ENCODE measurements at places on chromosomes 5 and 9. TPM values are rescaled to one million over a fixed set of nuclear protein-coding genes. Genes with fewer than 3 reads are reported as not detected.

DNA sequence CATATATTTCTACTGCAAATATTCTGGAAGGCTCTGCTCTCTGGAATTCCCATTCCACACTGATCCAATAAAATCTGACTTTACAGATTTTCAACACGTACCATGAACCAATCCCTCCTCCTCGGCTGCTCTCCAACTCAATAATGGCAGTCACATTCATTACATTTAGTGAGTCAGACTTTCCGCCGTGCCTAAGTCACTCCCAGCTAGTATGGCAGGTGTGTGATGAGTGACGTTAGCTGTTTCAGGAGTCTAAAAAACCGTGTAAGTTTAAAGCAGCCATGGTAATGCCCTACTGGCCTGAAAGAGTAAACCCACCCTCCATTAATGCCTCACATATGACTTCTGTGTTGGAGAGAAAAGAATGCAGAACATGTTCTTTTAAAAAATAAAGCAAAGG, 3.3 kb downstream of the FBN2 start:
- H3K4me3 ChIP-seq: no peak overlapping the region
- peaks cover 3% of the 10 kb centered on the region for H3K4me1 ChIP-seq
- peaks cover 25% of the 10 kb centered on the region for H3K27me3 ChIP-seq
- DNase-seq: no peak
- H3K27ac ChIP-seq: no peak overlapping the region

DNA sequence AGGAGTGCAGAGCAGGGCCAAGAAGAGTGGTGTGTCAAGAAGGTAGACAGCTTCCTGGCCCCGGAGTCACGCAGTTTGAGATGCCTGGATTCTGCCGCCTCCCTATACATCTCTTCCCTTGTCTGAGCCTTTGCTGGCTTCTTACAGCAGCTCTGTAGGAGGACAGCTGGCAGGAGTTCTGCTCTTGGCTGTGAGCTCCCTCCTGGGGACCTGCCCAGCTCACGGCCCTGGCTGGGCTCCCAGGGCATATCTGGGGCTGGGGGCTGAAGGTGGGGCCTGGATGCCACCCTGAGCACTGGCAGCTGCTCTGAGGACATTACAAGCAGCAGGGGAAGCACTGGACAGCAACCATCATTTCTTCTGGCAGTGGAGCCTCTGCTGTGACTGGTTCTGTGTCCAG, 786 bp upstream of the TSSK1B start:
- H3K36me3 ChIP-seq: no peaks in the 10 kb centered on the region
- H3K27me3 ChIP-seq: peaks cover 11% of the 10 kb centered on the region
- H3K4me3 ChIP-seq: no peak overlapping the region
- H3K4me1 ChIP-seq: no peaks in the 10 kb centered on the region
- DNase-seq: no peak
- no peak overlapping the region for H3K27ac ChIP-seq

GRCh38 chr5:51396797-51397196, 13.5 kb downstream of the ISL1 start:
- peaks cover 59% of the 10 kb centered on the region for H3K27me3 ChIP-seq
- peaks cover 22% of the 10 kb centered on the region for H3K36me3 ChIP-seq
- no peaks in the 10 kb centered on the region for H3K4me1 ChIP-seq
- H3K27ac ChIP-seq: no peak overlapping the region
- DNase-seq: no peak
- H3K4me3 ChIP-seq: no peak overlapping the region

- no peaks in the 10 kb centered on the region for H3K36me3 ChIP-seq
- no peak overlapping the region for H3K4me3 ChIP-seq
- H3K27me3 ChIP-seq: peaks cover 3% of the 10 kb centered on the region
- H3K4me1 ChIP-seq: peaks cover 3% of the 10 kb centered on the region
- no peak for DNase-seq
- H3K27ac ChIP-seq: no peak overlapping the region
These were observed 51.6 kb upstream of the PHYKPL start for GRCh38 chr5:178284093-178284675.

DNA sequence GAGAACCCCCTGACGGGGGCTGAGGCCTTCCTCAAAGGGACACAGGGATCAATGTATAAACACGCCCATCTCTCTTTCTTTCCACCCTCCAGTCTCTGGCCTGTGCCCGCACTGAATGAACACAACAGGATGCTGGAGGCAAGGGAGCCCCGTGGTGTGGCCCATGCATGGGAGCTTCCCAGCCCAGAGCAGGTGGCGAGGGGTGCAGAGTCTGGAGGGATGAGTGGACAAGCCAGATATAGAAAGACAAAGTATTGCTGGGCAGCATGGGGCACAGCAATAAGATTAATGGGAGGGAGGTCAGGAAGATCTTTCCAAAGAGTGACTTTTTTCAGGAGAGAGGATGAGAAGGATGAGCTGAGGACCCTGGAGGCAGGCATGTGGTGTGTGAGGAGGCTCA, 103.7 kb downstream of the C5orf15 start:
- no peak overlapping the region for H3K4me3 ChIP-seq

DNA sequence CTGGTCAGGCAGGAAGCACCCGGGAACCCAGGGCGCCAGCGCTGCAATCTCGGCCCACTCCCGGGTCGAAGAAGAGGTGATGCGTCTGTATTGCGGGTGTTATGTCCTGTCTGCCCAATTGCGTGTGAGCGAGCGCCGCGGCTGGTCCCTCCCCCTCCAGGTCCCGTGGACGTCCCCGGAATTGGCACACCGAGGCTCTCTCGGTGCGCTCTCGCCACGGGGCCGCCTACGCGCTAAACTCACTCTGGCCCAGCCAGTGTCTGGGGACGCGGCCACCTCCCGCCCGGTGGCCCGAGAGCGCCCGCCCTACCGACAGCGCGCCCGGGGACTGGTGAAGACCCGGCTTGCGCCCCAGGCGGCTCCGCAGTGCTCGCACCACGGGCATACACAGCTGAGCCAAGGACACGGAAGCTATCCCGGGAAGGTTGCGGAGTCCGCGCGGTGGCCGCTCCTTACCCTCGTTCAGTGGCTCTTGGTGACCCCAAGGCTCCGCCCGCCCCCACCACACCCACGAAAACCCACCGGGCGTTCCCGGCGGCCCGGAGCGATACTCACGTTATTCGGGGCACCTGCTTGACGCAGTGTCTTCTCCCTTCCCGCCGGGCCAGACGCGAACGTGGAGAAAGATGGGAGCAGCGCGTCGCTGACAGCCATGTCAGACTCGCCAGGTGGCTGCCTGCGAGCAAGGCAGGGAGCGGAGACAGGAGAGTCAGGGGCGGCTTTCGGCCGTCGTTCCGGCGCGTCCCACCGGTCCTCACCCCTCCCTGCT, 1.0 kb downstream of the KLF4 start:
- H3K4me1 ChIP-seq: peaks cover 4% of the 10 kb centered on the region
- DNase-seq: no peak
- peak overlapping the region; percentile 67 for H3K4me3 ChIP-seq
- H3K27ac ChIP-seq: no peak overlapping the region
- H3K36me3 ChIP-seq: peaks cover 7% of the 10 kb centered on the region

- no peaks in the 10 kb centered on the region for H3K36me3 ChIP-seq
- H3K4me1 ChIP-seq: no peaks in the 10 kb centered on the region
- H3K4me3 ChIP-seq: no peak overlapping the region
- DNase-seq: no peak
These were observed 812.0 kb downstream of the CDH18 start for GRCh38 chr5:19175776-19176570.

GRCh38 chr5:53482717-53483638, 2.5 kb downstream of the FST start:
- H3K27me3 ChIP-seq: peaks cover 46% of the 10 kb centered on the region
- peaks cover 42% of the 10 kb centered on the region for H3K4me1 ChIP-seq
- H3K4me3 ChIP-seq: peak overlapping the region; percentile 92
- no peaks in the 10 kb centered on the region for H3K36me3 ChIP-seq
- no peak overlapping the region for H3K27ac ChIP-seq
- no peak for DNase-seq

GRCh38 chr9:129113645-129114304, 2.6 kb downstream of the PTPA start:
- H3K27ac ChIP-seq: no peak overlapping the region
- no peak for DNase-seq
- H3K27me3 ChIP-seq: no peaks in the 10 kb centered on the region
- H3K4me1 ChIP-seq: peaks cover 12% of the 10 kb centered on the region
- H3K4me3 ChIP-seq: no peak overlapping the region

DIPK1B gene
- total RNA-seq: 0.58 TPM

ADAMTSL2 gene
- 0.44 TPM for total RNA-seq

DNA sequence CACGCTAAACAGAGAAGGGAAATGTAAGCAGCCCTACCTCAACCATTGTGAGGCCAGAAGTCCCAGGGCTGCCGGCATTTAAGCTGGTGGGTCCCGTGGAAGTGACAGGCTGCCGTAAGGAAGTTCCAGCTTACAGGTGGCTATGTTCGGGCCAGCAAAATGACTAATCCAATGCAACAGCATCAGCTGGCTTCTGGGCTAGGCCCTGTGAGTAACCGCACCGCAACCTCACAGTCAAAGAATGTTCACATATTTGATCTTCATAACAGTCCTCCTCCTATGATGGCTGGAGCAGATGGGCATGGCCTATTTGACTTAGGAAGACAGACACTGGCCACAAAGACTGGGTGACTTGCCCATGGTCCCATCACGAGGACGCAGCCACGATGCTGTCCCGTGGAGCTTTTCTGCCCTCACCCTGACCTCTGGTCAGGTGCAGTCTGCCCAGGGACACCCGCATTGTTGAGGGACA, 88.2 kb downstream of the LIFR start:
- H3K27ac ChIP-seq: no peak overlapping the region
- no peaks in the 10 kb centered on the region for H3K4me1 ChIP-seq
- H3K27me3 ChIP-seq: peaks cover 42% of the 10 kb centered on the region
- no peak overlapping the region for H3K4me3 ChIP-seq
- no peaks in the 10 kb centered on the region for H3K36me3 ChIP-seq

DNA sequence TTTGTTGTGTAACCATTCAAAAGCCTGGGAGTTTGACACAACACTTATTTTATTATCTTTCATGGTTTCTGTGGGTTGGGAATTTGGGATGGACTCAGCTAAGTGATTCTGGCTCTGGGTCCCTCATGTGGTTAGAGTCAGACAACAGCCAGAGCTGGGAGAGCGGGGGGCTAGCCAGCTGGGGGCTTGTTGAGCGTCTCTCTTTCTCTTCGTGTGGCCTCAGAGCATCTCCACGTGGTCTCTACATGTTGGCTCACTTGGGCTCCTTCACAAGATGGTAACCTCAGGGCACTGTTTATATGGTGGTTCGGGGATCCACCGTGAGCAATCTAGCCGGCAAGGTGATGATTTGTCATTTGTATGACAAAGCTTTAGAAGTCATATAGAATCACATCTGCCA, 73.6 kb downstream of the FSTL4 start:
- H3K4me3 ChIP-seq: no peak overlapping the region
- peaks cover 1% of the 10 kb centered on the region for H3K36me3 ChIP-seq
- no peak overlapping the region for H3K27ac ChIP-seq
- no peak for DNase-seq

FAM163B gene
- not detected for total RNA-seq

DNA sequence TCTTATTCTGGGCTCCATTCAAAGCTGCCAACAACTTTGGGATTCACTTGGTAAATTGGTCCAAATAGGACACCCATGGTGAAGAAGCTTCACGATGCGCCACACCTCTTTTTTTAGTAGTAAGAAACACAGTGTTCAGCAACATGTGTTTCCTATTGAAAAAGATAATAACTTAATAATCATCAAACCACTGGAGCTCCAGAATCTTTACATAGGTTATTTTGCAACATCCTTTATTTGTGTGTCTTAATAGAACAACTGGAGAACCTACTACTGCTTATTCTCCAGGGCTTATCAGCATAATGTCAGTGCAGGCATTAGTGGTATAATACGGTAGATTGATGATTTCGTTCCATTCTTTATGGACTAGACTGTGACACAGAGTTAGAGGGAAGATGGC, 63.3 kb upstream of the DAPK1 start:
- H3K27me3 ChIP-seq: no peaks in the 10 kb centered on the region
- no peak overlapping the region for H3K4me3 ChIP-seq
- H3K4me1 ChIP-seq: no peaks in the 10 kb centered on the region
- no peak for DNase-seq
